ENCODE measurements at places on chromosomes 4 and X.

- DNase-seq: no peak
Observed at GRCh38 chrX:119784747-119785446, 6.5 kb downstream of the RPL39 start.

- DNase-seq: no peak
Observed at GRCh38 chrX:13690836-13691235, 1.9 kb downstream of the RAB9A start.

GRCh38 chrX:11105080-11105479 is 6.1 kb upstream of the HCCS start:
- no peak for DNase-seq

DNA sequence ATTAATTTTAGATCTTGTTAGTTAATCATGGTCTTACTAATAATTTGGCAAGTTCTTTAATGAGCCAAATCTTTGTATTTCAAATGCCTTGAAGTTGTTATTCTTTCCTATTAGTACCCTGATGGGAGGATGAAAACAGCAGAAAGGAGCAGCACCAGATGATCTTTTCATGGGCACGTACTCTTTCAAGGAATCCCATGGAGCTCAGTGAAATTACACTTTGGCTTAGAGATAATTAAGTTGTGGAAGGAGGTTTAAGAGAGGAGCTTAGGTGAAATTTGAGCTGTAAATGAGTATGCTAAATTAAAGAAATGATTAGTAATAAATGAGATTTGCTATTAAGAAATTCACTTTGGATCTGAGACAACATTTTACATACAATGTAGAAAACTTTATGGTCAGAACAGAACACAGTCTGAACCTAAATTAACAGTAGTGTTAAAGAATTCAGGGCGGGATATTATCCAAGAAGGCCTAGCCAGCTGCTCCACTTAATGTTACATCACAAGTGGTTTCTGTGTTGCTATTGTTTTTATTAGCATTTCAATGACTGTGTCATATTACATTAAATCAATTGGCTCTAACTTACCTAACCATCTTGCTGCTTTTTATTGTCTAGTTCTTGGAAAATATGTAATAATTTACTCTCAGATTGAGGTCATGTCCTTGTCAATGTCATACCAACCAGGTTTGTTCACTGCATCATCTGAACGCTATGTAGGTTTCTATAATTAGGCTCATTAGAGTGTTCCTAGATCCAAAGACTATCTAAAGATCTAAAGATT is 3.9 kb downstream of the MTHFD2L start:
- DNase-seq: no peak
